Germinal center (tissue), 1 donor: ENCODE measurements at places on chromosomes 16 and 17.

DNA sequence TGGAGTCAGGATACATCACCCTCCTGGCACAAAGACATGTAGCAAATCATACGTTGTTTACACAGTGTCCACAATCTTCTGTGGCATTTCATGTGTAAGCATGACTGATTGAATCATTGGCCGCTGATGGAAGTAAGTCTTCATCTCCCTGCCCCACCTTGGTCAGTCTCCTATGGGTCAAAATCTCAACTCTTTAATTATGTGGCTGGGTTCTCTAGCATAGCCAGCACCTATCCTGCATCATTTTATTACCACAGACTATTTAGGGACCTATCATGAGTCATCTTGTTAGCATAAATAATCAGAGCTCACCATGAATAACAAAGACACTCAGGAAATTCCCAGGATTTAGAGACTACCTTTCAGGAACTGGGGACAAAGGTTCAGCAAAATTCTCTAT, 15.9 kb downstream of the TANC2 start:
- no peak for DNase-seq

GRCh38 chr17:40452216-40452787, 9.1 kb downstream of the IGFBP4 start:
- DNase-seq = no peak

DNA sequence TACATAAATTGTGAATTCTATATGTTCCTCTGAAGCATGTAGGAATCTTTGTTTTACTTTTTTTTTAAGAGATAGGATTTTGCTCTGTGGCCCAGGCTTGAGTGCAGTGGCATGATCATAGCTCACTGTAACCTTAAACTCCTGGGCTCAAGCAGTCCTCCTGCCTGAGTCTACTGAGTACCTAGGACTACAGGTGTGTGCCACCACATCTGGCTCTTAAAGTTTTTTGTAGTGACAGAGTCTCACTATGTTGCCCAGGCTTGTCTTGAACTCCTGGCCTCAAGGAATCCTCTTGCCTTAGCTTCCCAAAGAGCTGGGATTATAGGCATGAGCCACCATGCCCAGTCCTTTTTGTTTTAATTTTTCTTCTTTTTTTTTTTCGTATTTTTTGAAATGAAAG, 25.3 kb downstream of the IKZF3 start:
- DNase-seq = no peak

GRCh38 chr16:12767897-12768296, 35.8 kb downstream of the CPPED1 start:
- no peak for DNase-seq

DNA sequence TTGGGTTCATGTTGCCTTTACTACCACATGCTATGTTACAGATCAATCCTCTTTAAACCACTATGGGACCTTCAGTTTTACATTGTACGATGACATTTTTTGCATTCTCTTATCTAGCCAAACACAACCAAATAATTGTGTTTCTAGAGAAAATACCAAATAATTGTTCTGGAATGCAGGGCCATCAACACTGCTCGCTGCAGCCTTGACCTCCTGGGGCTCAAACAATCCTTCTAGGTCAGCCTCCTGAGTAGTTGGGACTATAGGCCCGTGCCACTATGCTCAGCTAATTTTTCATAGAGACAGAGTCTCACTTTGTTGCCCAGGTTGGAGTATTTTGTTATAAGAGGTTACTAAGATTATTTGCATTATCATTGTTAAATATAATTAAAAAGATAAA, 237.5 kb upstream of the PMFBP1 start:
- DNase-seq = no peak

DNA sequence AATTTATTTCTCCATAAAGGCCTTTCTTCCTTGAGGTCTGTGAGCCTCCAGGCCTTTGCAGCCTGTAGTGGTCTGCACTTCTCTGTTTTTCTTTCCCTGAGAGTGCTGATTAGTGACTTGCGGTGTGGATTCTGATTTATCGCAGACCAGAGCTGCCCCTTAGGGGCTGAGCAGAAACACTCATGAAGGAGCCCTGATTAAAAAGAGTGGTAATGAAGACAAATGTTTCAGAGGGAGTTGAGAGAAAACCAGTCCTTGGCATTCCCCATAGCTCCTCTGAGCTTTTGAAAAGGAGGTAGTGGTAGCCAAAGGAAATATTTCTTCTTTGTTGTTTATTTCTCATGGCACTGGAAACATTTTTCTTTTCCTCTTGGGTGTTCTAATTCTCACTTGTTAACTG, 268.1 kb upstream of the TBX2 start:
- DNase-seq = no peak

DNA sequence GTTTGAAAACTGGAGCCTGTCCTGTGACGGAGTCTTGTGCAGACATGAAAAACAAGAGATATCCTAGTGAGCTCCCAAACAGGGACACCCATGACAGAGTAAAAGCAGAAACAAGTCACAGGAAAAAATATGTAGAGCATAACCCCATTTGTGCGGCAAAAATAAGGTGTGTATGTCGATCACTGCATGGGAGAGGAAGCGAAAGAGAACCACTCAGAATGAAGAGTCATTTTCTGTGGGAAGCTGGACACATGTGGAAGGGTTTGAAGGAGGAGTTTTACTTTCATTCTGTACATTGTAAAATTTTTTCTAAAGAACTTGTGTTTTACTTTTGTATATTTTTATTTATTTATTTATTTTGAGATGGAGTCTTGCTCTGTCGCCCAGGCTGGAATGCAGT, 72.1 kb downstream of the JPH3 start:
- no peak for DNase-seq

- DNase-seq = no peak
Measured at GRCh38 chr17:44081681-44082080, 11.1 kb downstream of the G6PC3 start.

GRCh38 chr16:73026754-73027684, 20.9 kb downstream of the ZFHX3 start:
- DNase-seq = no peak

- no peak for DNase-seq
Measured at GRCh38 chr16:86672179-86672863, 94.0 kb downstream of the FOXL1 start.

DNA sequence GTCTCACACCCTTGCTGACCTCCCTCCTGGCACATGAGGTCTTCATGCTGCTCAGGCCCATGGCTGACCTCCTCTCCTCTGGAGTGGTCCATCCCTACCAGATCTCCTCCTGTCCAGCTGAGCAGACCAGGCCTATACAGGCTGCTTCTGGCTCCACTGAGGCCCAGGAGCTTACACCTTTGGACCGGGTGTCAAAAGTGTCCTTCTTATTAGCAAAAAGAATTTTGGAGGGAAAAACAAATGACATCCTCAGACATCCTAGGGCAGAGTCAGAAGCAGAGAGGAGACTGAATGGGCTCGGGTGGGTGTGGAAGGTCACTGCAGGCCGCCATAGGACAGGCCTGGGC, 38.1 kb downstream of the WSB1 start:
- no peak for DNase-seq

DNA sequence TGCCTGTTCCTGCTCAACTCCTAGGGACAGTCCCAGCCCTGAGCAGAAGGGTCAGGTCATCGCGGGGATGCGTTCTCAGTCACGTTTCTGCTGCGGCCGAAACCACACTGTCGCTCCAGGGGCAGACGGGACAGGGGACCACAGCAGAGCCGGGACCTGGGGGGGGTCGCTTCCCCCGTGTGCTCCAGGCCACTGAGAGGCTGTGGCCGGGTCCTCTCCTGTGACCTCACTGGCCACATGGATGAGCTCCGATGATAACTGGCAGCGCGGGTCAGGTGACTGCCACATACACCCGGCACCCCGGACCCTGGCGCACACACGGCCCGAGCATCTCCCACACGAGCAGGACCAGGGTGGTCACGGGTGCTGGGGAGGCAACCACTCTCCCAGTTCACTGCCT, 12.8 kb downstream of the GNPTG start:
- DNase-seq = no peak
